ENCODE measurements at places on chromosomes 12 and 14.
A peak's percentile ranks its signal among the peaks of the same experiment; 100 is the strongest.

DNA sequence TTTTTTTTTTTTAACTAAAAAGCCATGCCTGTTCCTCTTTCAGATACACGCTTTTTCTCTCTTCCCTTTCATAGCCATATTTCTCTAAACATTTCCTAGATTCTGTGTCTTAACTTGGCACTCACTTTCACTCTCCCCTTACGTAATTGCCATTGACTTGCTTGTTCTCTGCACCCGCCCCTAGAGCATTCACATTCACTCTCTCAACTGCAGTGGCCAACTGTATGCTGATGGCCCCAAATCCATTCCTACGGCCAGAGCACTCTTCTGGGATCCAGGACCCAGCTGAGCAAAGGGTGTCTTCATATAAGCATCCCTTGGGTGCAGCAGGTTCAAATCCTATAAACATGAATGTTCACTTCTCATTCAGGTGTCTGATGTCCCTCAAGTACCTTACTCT, 59.5 kb downstream of the CKB start:
- DNase-seq = no peak

- no peak for DNase-seq
Measured at GRCh38 chr14:87999277-87999676, 5.7 kb upstream of the GPR65 start.

- DNase-seq = no peak
Measured at GRCh38 chr12:57614178-57614947, 3.1 kb downstream of the ARHGEF25 start.

GRCh38 chr12:77861317-77861716, 30.6 kb downstream of the NAV3 start:
- no peak for DNase-seq

- no peak for DNase-seq
Measured at GRCh38 chr14:68174446-68174845, 354.9 kb downstream of the RAD51B start.

GRCh38 chr12:51381226-51382079, 9.8 kb downstream of the GALNT6 start:
- DNase-seq = no peak

DNA sequence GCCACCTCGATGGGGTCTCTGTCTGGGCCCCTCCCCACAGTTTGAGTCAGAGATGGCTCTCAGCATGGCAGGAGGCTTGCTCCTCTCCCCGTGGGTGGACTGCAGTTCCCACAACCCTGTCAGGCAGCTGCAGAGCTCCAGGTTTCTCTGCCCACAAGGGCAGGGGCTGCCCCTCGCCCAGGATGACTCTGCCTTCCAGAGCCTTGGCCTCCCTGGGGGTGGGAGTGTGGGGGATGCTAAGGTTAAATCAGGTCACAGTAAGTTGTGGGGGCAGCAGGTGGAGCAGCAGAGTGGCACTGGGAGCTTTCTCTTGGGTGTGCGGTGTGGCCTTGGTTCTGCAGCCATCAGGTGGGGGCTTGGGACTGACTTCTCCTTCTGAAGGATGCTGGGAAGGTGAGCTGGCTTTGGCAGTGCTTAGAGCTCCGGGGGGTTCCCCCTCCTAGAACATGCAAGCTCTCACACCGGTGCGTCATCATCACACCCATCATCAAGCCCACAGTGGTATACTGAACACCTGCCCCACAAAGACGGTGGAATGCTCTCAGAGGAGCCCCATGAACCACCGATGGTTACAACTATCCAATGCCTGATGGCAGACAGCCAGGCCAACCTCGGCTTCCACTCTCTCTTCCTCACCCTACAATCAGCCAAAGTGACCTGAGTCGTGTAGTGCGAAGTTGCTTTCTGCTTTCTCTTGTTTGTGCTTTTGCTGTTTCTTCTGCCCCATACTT, 39.7 kb downstream of the ERH start:
- DNase-seq = no peak

DNA sequence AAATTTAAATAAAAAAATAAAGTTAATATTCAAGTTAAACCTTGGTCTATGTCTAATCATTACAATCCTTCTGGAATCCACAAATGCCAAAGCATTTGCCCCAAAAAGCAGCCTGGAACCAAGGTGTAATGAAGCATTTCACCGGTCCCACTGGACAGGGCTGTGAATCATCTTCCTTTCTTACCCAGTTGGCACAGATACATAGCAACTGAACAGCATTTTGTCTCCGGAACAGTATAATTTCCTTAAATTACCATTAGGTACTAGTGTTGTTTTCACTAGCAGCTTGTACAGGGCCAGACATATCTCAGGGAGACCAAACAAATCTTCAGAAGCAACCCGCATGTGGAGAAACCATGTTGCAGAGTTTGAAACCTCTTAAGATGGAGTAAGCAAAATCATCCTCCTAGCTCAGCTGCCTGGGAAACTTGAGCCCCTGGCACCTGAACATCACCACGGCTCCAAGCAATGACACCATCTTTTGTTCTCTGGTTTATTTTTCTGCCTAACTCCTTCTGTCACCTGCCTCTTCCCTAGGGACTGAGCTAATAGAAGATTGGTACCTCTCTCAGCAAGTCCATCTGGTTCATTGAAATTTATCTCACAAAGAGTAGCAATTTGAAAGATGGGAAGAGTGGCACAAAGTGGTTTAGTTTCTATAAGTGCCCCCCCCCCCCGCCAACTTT, 17.9 kb upstream of the MDM1 start:
- no peak for DNase-seq

DNA sequence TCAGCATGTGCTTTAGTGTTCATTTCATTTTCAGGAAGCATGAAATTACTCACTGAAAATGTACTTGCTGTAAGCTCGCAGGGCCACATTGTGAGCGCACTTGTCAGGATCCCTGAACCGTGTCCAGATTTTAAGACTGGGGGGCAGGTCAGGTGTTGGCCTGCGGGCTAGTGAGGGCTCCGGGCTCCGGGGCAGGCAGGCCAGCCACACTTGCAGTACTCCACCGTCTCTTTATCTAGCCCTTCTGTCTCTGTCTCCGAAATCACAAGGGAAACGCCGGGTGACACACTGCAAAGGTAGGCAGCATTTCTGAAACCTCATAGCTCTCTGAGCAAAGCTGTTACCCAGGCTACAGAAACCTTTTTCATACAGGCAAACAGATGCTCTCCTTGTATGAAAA, 98.7 kb downstream of the EML1 start:
- DNase-seq = no peak

- DNase-seq = peak; percentile 90
Measured at GRCh38 chr14:103078420-103078749, 5.6 kb upstream of the LBHD2 start.

- no peak for DNase-seq
Measured at GRCh38 chr14:72850360-72850759, 43.5 kb downstream of the DPF3 start.

- no peak for DNase-seq
Measured at GRCh38 chr12:115752913-115753726, 524.4 kb downstream of the MED13L start.

DNA sequence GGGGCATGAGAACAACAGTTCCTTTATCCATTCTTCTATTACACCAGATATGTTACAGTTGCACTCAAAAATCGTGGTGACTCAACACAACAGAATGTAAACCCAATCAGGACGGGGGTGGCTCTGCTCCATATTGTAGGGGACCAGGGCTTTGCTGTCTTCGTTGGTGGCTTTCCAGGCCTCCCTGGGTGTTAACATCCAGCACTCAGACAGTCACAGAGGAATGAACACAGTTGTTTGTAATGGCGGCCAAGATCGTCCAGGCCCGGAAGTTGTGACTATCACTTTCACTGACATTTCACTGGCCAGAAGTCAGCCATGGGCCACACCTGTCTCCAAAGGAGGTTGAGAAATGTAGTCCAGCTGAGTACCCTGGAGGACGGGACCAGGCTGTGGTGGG, 204.1 kb downstream of the CACNA1C start:
- no peak for DNase-seq

- no peak for DNase-seq
Measured at GRCh38 chr12:11697670-11698387, 48.4 kb downstream of the ETV6 start.

GRCh38 chr12:44851586-44851985, 24.5 kb downstream of the NELL2 start:
- DNase-seq = no peak

GRCh38 chr12:62166525-62166924, 93.7 kb upstream of the USP15 start:
- DNase-seq = no peak

DNA sequence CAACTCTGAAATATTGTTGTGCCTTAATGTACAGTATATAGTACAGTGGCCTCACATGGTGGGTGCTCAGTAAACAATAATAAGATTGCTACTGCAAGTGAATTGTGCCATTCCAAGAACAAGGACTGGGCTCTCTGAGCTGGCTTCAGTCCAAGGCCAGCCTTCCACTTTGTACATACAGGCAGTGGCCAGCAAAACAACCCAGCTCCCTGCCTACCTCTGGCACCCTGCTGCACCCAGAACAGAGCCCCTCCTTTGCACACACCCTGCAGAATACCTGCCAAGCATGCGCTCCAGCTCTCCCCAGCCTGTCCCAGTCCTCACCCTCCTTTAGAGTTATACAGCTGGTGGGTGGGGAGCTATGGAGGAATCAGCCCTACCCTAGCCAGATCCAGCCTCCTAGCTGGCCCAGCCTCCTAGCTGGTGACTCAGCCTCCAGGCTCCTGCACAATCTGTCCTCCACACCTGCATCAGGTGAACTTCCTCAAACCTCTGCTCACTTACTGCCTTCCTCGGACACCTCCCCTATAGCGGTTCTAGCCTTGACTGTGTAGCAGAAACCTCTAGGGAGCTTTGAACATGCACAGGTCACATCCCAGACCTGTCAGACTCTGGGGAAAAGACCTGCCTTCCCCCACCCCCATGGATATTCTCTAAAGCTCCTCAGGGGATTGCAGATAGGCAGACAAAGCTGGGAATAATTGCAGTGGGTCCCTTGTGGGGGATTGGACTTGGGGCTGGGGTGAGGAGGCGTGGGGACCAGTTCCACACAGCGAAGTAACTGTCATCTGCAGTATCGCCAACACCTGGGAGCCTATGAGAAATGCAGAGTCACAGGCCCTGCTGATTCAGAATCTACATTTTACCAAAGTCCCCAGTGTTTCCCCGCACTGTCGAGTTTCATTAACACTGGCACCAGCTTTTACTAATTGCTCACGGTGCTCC, 17.9 kb downstream of the ZDHHC22 start:
- no peak for DNase-seq

DNA sequence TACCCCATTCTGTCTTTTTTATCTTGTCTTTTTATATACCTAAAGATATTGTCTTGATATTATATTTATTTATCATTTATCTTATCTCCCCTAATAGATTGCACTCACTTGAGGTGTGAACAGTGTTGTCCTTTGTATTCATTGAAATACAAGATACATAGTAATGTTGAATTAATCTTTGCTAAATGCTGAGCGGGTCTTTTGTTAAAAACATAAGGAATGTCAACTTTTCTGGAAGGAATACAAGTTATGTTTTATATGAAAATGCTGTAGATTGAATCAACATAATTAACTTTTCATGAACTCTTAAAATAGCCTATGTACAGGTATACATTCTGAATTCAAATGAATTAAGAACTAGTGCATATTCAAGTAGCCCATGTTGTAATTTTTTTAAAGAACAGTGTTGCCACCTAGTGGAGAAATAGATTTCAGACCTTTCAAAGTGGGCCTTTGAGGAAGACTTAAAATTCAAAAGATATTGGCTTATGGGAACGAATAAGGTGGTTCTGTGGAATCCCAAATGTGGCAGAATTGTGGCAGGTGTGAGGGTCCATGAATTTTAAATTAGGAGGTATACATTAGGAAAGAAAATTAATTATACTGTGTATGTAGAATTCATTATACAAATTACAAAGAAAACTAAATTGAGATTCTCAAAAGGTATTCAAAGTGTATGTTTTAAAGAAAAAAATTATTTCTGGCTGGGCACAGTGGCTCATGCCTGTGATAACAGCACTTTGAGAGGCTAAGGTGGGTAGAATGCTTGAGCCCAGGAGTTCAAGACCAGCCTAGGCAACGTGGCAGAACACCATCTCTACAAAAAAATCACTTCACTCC, 19.1 kb downstream of the BBOF1 start:
- no peak for DNase-seq

DNA sequence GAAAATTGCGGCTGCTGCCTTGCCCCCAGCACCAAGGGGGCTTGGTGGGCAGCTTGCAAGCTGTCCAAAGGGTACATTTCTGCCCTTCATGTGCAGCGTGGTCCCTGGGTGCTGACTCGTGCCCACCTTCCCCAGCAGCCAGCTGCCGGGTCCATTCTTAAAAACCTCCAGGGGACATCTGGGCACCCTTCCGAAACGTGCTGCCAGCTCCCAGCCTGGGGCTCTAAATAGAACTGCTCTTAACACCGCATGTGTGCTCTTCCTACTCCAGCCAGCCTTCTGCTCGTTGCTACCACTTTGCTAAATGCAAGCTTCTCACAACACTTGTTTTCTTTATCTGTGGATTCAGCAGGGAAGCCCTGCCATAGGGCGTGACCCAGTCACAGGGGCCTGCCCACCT, 66.0 kb downstream of the RIMBP2 start:
- peak; percentile 51 for DNase-seq

- DNase-seq = no peak
Measured at GRCh38 chr12:32264961-32265360, 134.4 kb upstream of the FGD4 start.

DNA sequence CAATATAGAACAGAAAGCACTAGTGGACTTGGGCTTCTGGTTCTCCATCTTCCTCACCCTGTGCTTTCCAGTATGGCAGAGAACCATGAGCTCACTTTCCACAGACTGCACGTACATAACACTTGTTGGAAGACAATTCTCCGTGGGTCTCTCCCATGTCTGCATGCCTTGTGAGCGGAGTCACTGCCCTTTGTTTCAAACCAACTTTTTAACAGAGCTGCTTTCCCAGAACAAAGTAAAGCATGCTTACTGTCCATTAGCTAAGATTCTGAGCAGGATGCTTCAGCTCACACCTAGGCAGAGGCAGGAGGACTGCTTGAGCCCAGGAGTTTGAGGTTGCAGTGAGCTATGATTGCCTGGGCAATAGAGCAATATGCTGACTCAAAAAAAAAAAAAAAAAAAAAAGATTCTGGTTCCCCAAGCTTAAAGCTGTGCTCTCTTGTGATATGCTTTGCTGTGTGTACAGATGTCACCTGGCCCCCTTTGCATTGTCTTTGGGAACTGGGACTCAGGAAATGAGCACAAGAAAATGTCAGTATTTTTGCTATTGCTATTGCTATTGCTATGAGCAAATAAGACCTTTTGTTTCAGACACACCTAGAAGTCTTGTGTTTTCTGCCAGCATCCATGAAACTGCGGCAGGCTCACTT, 54.6 kb upstream of the PTGR2 start:
- DNase-seq = no peak

GRCh38 chr12:82414926-82415325, 56.6 kb downstream of the METTL25 start:
- DNase-seq = no peak

DNA sequence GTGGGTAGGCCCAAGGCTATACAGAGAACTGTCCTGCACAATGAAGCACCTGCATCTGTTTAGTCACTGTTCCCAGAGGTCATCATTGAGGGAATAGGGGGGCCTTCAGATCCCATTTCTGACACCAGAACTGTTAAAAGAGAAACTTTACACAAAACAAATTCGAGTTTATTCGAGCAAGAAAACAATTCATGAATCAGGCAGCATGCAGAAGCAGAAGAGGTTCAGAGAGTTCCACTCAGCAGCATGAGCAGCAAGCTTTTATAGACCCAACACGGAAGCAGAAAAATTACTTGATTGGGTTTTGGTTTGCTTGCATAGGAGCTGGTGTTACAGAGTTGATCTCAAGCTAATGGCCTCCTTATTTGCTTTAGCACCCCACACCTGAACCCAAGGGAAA, 1.7 kb upstream of the SFSWAP start:
- DNase-seq = no peak

All from chondrocyte (in vitro differentiated cells).